ENCODE measurements at places on chromosomes 11 and 22.

DNA sequence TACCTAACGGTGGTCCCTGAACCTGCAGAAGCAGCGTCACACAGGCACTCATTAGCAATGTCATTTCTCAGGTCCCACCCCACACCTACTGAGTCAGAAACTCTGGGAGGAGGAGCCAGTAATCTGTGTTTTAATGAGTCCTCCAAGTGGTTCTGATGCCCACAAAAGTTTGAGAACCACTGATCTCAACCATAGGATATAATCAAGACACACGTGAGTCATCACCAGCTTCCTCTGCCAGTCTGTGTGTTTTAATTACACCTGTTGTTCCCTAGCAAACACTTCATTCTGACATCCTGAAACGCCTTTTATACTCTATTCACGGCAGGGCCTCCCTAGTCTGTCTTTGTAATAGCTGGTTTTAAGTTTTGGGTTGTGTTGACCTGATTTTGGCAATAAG is 5.8 kb downstream of the TECTA start:
- no peak for DNase-seq

GRCh38 chr11:11312738-11313137 is 40.3 kb downstream of the CSNK2A3 start:
- DNase-seq, result no peak

- no peak for DNase-seq
Observed at GRCh38 chr11:26715133-26715532, 6.7 kb downstream of the SLC5A12 start.

DNA sequence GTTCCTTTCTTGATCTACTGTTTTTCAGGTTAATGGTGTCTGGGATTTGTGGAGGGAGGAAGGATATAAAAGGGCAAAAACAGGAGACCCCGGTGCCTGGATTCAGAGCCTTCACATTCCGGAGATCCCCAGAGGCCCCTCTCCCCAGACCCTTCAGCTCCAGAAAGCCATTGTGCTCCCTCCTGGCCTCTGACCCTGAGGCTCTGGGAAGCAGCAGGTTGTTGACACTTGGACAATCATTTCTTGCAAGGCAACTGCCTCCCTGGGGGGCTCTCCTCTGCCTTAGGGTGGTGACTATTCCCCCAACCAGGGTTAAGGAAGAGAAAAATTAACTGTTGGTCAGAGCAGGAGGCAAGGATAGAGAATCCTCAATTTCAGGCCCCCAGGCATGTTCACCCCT is 86.9 kb upstream of the NNMT start:
- no peak for DNase-seq

DNA sequence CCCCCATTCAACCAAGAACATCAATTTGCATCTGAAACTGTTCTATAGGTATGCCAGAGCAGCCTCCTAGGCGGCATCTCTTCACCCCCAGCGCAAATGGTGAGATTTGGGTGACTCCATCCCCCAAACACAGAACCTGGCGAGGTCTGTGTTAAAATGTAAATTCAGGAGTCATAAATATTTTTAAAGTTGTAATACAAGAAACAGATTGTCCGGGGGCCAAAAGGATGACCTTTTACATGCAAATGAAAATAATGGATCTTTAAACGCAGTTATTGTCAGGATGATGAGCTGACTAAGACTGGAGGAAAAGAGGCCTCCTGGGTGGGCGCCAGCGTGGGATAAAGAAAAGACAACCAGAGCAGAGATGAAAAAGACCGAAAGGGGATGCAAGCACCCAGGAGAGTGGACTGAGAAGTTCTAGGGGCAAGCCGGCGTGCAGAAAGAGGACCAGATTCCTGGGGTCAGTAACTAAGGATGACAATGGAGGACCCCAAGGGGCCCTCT is 16.0 kb upstream of the ADA2 start:
- no peak for DNase-seq

DNA sequence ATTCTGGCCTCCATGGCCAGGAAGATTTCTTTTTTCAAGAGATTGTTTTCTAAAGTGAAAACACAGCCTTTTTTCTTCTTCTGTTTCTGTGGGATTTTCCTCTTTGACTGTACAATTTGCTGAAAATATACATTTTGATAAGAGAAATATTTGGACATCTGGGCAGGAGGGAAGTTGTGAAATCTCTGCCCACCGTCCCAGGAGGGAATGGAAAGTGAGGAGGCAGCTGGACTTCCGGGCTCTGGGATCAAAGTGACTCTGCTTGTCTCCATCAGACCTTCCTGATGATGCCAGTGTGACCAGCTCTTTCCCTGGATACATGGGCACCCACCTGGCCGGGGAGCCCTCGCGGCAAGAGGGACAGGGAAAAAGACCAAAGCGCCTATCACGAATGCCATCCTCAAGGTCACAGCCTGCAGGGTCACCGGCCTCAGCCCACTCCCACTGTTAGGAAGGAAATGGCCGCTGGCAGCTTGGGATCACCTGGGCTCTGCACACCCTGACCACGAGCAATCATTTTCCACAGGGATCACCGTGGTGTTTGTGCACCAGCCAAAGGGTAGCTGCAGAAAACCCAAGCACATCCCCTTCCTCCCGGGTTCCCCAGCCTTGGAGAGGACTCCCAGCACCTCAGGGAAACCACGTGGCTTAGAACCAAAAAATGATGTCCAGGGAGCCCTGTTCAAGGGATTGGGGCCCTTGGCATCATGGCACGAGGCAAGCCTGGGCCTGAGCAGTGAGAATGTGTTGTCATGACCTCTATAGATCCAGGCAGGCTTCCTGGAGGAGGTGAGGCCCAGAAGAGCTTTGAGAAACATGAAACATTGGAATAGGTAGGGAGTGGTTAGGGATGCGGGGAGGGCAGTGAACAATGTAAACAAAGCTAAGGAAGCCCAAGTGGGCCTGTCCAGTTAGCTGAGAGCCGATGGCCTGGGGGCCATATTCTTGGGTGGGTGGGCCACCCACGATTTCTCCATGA is 29.1 kb upstream of the CCND1 start:
- DNase-seq, result no peak

- no peak for DNase-seq
Observed at GRCh38 chr11:85767246-85767945, 43.5 kb downstream of the SYTL2 start.

DNA sequence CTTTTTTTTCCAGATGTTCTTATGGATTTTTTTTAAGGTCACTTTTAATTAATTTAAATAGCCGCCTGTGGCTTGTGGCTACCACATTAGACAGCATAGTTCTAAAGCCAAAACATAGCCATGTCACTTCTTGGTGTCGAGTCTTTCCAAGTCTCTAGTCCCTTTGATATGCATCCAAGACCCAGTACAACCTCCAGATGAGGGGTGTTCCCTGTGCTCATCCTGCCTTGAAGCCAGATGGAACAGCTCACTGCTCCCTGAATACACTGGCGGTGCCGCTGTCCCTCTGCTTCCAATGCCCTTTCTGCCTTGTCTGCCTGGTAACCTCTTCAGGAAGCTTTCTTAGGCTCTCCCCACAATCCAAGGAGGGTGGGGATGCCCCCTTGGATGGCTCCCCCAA is 338.0 kb downstream of the TENM4 start:
- DNase-seq, result no peak

DNA sequence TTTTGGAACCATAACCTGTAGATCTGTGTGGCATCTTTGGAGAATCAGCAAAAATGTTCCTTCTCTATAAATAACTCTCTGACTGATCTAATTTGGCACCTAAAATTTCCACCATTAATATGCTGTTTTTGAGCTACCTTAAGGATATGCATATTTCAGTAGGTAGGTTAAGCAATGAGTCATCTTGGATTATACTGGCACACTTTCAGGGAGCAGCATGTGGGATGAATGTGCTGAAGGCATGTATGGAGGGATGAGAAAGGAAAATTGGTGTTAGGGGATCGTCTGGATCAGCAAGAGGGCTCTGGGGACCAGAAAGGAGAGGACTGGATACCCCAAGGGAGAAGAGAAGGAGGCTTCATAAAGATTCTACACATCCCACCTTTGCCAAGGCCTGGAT is 44.6 kb upstream of the ELF5 start:
- no peak for DNase-seq

- no peak for DNase-seq
Observed at GRCh38 chr22:25970999-25971811, 198.1 kb upstream of the SEZ6L start.

DNA sequence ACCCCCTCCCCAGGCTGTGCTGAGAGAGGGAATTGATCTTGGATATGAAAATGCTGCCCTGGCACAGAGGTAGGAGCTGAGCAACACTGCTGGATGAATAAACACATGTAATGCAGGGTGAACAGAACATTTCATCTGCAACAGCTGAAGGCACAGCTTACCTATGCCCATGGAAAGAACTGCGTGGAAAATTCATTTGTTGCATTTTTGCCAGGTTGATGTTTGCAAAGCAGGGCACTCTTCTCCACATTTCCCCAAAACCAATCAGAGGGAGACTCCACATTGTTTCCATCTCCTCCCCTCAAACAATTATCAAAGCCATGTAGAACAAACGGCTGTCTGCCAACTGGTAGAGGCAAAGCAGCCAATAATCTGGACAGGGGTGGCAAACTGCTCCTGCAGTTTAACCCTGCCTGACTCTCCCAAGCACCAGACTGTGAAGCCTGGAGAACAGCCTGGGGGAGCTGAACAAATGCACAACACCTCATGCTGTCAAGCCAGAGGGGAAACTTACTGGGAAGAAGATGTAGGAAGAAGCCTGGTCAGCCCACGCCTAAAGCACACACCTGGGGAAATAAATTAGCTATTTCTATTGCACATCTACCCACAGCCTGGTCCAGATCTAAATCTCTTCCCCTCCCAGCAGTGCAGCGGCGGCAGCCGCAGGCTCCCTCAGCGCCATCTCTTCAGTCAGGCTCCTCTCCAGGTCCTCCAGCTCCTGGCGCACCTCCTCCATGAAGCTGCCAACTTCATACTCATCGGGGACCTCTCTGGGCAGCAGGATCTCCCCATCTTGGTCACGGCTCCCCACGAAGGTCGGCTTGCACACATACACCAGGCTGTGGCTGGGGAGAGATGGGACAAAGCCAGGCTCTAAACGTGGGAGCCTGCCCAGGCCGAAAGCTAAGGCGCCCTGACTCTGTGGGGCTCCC is 44.3 kb downstream of the DKK3 start:
- peak; percentile 85 for DNase-seq

DNA sequence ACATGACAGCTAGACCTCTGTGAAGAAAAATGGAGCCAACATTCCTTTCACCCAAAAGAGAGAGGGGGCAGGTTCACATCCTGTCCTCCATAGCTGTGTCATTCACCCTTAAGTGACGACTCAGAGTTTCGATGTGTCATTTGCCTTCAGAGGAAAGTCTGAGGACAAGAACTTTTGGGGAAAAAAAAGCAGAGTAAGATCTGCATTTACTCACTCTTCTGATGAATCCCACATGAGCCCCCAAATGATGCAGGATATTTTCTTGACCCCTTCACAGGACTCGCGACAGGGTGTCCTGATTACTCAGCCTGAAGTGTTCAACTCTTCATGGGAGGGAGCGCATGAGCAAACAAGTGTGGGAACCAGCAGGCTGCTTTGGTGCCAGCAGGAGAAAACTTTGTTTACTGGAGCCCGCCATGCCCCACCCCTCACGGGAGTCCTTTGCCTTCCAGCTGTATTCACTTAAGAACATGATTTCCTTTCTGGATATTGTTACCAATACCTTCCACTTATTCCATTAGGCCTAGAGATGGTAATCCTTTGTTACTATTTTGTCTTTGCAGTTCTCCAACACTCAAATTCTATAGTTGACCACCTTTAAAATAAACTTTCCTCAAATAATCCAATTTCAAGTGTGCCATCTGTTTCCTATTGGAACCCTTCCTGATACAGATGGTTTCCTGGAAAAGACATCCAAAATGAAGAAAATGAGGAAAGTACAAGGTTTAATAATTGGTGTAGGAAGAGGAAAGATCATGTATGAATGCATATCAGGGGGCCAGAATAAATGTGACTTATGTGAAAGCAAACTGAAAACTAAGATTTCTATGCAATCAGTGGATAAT is 729.8 kb downstream of the FAM181B start:
- DNase-seq, result no peak

DNA sequence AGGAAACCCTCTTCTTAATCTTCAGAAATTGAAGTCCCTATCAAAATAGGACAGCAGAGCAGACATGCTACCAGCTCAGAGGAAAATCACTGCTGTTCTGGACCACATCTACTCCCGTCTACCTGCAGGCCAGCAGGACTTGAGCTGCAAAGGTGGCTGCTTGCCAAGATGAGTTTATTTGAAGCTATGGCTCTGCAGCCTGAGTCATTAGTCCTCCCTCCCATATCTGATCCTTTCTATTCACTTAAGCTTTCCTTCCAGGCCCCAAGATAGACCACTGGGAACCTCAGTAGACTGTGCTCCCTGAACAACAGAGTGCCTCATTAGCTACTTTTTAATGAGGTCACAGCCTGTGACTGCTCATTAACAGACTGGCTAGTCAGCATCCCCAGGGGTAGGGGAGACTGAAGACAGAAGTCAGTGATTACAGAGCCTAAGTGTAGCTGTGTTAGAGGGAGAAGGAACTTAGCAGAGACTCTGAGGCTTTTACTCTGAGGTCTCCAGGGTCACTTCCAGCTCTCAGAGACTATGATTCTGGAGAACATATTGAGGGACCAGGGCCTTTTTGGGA is 6.8 kb upstream of the OR10A2 start:
- DNase-seq, result no peak

- DNase-seq, result no peak
Observed at GRCh38 chr22:37301144-37301830, 19.0 kb downstream of the CYTH4 start.

DNA sequence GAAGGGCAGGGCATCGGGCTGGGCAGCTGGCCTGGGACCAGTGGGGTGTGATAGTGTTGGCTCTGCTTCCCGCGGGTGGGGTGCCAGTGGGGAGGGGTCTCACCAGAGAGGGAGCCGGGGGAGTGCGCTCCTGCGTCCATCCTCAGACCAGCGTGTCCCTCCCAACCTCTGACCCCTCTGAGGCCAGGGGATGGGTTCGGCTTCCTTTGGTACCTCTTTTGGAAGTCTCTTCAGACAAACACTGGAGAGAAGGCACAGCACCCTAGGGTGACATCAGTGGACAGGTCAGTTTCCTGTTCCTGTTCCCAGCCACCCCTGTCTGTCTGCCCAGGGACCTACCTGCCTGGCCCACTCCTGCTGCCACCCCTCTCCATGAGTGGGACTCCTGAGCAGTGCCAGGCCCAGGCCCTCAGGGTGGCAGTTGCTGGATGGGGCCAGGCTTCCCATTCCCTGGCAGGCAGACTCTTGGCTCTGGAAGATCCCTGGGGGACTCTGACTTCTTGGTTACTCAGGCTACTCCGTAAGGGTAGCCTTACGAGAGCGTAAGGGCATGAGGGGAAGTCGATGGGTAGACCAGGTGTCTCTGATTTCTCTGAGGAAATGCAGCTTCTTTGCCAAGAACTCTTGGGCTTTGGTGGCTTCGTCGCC is 2.6 kb downstream of the TAGLN start:
- no peak for DNase-seq

GRCh38 chr22:23845265-23846080 is 6.7 kb upstream of the DERL3 start:
- DNase-seq, result no peak

- DNase-seq, result no peak
Observed at GRCh38 chr22:23066200-23067022, 3.9 kb upstream of the GNAZ start.

DNA sequence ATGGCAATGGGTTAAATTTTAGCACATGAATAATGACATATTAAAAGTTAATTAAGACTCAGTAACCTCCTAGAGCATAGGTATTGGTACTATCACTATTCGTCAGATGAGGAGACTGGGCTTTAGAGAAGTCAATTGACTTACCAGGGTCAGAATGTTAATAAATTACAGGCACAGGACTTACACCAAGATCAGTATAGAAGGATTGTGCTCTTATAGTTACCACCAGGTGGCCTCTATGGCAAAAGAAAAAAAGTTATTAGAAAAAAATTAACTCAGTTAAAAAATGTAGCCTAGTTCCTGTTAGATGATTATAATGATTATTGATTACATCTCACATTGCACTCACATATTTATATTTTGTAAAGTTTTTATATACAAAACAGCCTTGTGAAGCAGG is 1163.7 kb downstream of the FAM181B start:
- no peak for DNase-seq

Data from posterior cingulate gyrus (tissue), 11 donors.